Posterior cingulate gyrus (tissue), 11 donors: ENCODE measurements at places on chromosomes 6 and 20.
A peak's percentile ranks its signal among the peaks of the same experiment; 100 is the strongest.

DNA sequence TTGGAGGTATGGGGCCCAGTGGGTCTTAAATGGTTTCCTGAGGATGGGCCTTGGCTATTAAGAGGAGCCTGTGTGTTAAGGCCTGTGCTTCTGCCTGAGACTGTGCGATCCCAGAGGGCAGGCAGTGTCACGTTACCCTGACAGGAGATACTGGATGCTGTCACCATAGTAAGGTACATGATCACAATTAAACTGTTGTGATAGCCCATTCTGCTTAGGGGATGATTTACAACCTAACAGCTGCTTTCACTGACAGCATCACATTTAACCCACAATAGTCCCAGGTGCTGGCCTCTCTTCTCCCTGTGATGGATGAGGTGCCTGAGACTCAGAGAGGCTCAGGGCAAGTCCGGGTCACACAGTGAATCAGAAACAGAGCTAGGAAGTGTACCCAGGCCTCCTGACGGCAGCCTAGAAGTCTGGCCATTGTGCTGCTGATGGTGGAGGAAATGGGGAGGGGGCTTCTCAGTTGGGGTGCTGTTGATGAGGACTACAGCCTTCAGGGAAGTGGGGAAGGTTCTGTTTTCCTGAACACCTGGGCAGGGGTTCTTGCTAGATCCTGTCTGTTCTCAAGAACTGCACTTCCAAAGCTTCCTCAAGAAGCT lies 97.3 kb downstream of the MDGA1 start:
- no peak for DNase-seq

DNA sequence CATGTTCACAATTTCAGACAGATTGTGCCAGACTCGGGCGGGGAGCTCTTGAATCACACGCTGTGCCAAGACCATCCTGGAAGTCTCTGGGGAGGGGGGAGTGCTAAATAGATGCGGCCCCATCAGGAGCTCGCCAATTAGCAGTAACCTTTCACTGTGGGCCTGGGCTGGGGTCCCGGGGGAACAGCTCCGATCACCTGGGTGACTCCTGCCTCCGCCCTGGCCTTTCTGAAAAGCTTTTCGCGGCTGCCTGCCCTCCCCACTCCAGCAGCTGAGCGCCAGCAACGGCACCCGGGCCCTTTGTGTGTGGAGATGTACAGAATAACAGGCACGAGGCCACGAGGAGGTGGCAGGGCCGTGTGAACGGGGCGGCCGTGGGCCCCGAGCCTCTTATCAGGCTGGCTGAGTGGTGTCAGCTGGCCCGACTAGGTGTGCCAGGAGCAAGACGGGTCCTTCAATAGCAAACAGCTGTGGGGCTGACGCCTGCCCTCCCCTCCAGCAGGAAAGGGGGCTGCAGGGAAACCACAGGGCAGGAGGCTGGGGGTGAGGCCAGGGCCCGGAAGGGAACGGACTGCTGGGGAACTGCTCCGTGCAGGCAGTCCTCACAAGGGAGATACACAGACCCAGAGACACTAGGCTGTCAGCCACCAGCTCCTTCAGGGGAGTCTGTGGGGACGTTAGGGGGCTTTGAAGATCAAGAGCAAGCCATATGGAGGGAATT lies 56.8 kb downstream of the NOL4L start:
- DNase-seq = no peak

DNA sequence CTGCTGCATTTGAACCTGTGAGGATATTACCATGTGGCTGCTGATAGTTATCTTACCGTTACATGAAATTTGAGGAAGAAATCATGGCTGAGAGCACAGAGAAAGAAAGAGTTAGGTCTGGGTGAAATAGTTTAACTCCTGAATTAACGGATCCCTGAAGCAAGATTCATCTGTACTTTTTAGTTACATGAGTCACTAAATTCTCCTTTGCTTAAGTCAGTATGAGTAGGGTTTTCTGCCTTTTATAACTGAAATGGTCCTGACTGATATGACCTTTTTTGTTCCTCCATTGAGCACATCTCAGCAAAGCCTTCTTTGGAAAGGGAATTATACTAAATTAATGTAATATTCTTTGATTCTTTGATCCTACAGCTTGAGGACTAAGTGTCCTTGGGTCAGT lies 333.3 kb upstream of the ZFP64 start:
- DNase-seq = no peak

DNA sequence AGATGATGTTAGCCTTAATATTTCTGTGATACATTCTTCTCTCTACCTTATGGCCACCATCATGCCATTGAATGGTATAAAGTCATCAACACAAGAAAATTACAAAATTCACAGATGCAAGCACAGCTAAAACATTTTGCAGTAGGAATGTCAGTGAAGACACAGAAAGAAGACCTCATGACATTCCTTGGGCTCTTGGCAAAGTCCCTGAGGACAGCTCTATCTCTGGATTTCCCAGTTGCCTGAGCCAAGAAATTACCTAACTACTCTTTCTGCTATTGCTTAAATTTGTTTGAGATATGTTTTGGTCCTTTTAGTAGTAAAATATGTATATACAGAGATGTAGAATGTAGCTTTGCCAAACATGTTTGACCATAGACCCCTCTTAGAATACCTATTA lies 201.0 kb upstream of the STXBP5 start:
- DNase-seq = no peak

GRCh38 chr6:53892707-53893106 lies 97.9 kb downstream of the LRRC1 start:
- no peak for DNase-seq

DNA sequence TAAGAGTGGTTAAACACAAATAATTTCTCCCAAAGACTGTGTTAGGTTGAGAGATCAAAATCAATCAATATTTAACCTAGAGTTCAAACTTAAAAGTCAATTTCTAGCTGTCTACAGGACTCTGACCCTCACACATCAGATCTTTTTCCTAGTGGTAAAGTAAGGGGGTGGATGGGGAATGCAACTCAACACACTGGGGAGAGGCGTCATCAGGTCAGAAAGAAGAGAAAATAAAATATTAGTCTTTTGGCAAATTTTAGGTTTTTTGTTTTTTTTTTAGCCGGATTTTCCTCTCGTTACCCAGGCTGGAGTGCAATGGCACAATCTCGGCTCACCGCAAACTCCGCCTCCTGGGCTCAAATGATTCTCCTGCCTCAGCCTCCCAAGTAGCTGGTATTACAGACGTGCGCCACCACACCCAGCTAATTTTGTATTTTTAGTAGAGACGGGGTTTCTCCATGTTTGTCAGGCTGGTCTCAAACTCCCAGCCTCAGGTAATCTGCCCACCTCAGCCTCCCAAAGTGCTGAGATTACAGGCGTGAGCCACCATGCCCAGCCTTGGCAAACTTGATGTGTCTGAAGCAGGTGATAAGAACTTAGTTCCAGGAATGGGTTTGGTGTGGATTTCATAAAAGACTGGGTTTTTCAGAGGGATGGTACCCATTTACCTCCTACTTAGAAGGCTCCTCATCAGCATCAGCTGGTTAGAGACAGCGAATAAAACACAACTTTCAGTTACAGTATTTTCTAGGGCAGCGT lies 65.9 kb downstream of the MKKS start:
- no peak for DNase-seq

DNA sequence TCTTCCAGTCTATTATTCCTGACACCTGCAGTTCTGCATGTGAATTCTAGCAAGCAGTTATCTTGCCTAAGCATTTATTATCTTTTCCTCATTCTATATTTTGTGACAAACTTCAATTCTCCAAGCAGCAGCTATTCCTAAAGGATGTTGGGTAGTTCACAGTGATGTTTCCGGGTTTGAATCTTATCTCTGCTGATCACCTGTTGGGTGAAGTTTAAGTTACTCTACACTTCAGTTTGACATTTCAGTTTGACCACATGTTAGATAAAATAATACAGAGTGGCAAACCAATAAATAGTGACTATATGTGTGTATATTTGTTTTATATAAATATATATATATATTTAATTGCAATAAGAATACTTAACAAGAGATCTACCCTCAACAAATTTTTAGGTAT lies 168.6 kb downstream of the ADGRG6 start:
- DNase-seq = no peak

- no peak for DNase-seq
Observed at GRCh38 chr6:117444600-117444999, 18.9 kb upstream of the ROS1 start.

DNA sequence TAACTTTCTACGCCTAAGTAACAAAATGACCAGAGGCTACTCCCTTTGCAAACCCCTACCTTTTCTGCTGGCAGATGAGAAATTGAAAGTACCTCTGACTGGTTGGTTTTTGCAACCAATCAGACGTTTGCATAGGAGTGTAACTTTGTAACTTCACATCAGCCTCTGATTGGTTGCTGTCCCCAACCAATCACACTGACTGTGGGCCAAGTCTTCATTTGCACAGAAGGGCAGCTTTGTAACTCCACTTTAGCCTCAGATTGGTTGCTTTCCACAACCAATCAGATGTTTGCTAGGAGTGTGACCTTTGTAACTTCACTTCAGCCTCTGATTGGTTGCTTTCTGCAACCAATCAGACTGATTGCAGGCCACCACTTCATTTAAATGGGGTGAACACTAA lies 89.1 kb downstream of the ME1 start:
- DNase-seq = no peak

- peak; percentile 57 for DNase-seq
Observed at GRCh38 chr20:64158346-64159285, 5.6 kb upstream of the MYT1 start.

GRCh38 chr6:93746892-93747291 lies 327.5 kb upstream of the EPHA7 start:
- DNase-seq = no peak

DNA sequence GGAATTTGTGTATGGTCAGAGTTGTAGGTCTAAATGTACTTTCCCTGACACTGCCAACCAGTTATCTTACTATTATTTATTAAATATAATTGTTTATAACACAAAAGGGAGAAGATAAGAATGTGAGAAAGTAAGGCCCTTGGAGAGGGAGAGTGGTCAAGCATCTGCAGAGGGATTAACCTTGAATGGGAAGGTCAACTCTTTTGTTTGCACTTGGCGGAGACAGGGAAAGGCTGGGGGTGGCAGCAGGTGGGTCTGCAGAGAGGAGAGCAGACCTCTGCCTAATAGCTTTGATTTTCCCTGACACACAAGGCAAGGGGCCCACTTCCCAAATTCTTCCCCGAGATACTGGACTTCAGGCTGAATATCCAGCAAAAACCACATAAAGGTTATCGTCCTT lies 4.2 kb downstream of the LRP11 start:
- DNase-seq = no peak

GRCh38 chr6:31157513-31158139 lies at the start of gene CCHCR1:
Gene CCHCR1, minus strand, starts transcription at chr6:31157802. Its CDS starts 202 bp downstream, at chr6:31157600.
- DNase-seq = no peak

GRCh38 chr20:49344975-49345374 lies 67.1 kb upstream of the ZNFX1 start:
- DNase-seq = peak; percentile 88

GRCh38 chr20:36862857-36863668 lies 12.9 kb upstream of the TLDC2 start:
- no peak for DNase-seq

DNA sequence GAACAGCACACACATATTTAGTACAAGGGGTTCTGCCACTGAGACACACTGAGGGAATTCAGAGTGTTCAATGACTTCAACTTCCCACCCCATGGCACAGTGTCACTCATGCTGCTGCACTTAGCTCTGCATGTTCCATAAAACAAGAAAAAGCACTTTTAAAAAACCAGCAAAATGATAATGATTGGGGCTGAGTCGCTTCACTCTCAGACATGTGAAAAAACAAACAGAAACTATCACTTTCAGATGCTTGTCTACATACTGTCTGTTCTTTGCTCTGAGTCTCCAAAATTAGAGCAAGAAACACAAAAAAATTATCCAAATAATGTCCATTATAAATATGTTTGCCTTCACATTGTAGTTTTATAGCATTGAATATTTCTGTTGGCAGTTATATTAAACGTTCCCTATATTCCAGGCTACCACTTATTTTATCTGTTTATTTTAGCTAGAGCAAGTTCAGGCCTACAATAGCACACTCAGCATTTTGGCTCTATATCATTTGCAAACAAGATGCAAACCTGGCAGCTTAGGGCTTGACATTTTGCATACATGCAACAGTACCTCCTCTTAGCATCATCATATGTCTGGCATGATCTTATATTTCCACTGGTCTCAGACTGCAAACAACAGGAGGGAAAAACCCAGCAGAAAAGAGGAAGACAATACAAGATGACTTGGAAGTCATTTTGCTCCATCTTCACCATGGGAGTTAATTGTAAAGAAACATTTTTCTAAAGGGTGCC lies 398.8 kb downstream of the HACE1 start:
- no peak for DNase-seq

DNA sequence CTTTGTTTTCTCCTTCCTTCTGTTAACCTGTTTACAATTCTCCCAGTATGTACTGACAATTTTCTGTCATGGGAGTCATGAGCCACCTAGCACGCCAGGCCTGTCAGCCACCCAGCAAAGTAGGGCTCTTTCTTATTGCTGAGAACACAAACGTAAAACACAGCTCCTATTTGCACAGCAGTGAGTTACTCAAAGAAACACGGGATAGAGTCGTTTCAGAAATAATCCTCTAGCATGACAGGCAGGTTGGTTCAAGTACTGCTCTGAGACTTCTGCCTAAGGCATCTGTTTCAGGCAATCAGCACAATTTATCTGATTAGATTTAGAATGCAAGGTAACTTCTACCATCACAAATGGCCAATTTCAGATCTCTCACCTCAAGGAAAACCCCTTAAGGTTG lies 88.8 kb downstream of the CD24 start:
- DNase-seq = no peak
